Astrocyte (in vitro differentiated cells and primary cell): ENCODE measurements at places on chromosomes 3 and 15.
A peak's percentile ranks its signal among the peaks of the same experiment; 100 is the strongest.

DNA sequence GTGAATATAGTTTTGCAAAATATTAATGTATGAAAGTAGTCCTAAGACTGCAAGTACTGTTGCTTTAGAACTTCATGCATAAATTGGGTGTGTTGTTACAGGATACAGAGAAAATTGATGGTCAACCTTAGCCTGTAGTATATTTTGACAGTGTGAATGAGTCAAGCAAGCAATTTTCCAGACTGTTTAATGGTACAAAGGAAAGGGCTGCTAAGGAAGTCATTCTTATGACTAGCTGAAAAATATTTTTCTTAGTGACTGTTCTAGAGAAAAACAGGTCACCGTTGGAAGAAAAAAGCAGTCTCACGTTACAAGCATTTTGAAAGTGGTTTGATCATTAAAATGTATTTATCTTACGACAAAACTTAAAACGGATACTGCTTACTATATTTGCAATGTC lies 49.2 kb downstream of the MBNL1 start:
- peak; percentile 85 for DNase-seq

GRCh38 chr15:23860290-23861245 lies 173.5 kb upstream of the NDN start:
- DNase-seq: no peak

- peak; percentile 35 for DNase-seq
Observed at GRCh38 chr3:165852711-165853110, 15.5 kb upstream of the BCHE start.

DNA sequence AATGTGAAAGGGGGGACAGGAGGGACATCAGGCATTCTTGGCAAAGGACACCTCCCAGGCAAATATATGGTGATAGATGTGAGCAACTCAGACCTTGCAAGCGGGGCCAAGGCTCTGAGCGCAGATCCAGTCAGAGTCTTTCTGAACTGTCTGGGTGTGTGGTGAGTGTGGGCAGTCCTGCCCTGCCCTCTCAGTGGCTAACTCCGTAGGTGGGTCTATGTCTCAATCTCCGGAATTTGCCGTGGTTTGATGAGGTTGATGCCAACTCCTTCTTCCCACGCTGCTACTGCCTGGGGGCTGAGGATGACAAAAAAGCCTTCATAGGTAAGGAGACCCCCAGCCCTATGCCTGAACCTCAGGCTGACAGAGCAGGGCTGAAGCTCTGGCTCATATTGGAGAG lies 7.4 kb downstream of the TTLL3 start:
- DNase-seq: no peak

- DNase-seq: peak; percentile 1
Observed at GRCh38 chr3:109050591-109051167, 67.3 kb downstream of the MORC1 start.

DNA sequence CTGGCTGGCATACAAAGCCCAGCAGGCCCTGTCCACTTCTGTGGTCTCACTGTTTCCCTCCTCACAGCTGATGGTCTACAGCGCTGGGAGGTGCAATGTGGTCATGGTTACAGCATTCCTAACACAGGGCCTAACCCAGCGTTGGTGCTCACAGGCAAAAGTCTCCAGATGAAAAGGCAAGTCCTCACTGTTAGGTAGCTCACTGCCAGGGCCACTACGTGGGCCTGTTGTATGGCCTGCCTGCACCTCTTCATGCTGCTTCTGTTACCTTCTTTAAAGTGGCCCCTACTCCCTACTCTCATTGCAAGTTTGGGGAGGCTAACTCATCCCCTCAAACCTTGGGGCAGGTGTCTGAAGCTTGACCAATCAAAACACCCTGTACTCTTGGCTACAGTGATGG lies 31.3 kb downstream of the CCDC13 start:
- no peak for DNase-seq
